Frontal cortex (tissue), 4 donors: ENCODE measurements at places on chromosomes 11 and 22. TPM values are rescaled to one million over a fixed set of nuclear protein-coding genes. Genes with fewer than 3 reads are reported as not detected.

ABCC8 gene
- total RNA-seq, result 8.6 TPM

KCNJ4 gene
- total RNA-seq, result 12.2 TPM

FUT4 gene
- total RNA-seq, result 7.3 TPM

E2F8 gene
- 0.41 TPM for total RNA-seq

SERPING1 gene
- 7.3 TPM for total RNA-seq

GRCh38 chr22:42688241-42689211 lies 32.1 kb downstream of the A4GALT start:
- DNase-seq, result no peak

DNA sequence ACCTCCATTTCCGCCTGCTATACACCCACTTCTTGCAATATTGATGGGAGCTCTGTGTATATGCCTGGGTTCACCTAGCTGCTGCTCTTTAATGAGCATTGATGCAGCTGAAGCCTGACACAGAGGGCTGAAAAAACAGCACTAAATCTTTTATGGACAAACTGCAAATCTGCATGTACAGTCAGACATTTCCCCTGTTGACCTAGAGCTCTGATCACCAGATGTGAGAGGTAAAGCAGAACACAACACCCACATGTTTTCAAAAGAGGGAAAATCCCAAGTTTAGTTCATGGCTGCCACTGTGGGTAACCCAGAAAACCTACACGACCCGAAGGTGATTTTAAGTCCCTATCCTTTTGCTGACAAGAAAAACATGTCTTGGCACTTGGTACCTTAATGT lies 303.0 kb upstream of the PITPNB start:
- DNase-seq, result no peak

GRCh38 chr22:25282671-25283561 lies 63.5 kb downstream of the CRYBB2 start:
- DNase-seq, result no peak

DNA sequence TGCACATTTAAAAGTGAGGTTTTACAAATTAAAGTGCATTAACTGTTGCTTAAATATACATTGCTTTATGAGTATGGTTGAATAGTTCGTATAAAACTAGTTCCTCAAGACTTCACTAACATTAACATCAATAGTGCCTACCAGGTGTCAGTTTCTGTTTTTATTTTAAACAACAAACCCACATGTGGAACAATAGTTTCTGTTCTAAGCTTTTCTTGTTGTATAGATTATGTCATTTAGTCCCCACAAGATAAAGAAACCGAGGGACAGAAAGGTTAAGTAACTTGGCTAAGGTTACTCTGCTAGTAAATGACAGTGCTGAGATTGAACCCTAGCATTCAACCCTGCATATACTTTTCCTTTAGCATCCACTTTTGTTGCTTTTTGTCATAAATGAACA lies 41.4 kb upstream of the ST14 start:
- no peak for DNase-seq

DNA sequence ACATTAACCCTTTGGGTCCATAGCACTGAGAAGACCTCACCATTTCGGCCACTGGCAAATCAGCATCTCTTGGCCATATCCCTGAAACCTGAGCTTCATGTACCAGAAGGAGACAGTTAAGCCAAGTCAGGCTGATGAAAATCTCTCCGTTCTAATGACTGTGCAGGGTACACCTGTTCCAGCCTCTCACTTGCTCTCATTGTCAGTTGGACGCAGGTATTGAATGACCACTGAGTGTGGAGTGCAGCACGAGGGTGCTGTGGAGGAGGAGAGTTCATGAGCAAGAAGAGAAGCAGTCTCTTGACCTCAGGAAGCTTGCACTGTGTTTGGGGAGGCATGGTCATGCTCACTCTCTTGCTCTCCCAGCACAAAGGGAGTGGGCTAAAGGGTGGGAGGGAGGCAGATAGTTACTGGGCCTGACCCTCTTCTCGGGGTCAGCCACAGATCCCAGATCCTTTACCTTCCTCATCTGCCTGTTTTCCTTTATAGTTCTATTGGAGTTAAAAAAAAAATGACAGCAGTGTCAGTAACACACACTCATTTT lies 65.2 kb downstream of the ZBTB16 start:
- DNase-seq, result no peak

DNA sequence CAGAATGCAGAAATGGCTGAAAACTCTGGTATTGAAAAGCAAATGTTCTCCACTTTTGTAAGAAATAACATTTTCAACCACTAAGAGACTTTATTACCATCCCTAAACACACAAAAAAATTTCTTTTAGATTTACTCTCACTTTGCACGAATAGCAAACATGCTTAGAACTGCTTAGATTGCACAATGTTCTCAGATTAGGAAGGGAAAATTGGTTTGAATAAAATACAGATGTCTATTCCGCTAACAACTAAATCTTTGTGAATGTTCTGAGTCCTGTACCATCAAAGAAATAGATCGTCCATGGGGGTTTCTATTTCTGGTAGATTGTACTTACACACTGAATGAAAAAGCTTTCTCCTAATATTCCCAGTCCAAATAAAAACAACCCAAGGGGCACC lies 40.1 kb downstream of the BDNF start:
- DNase-seq, result no peak

DNA sequence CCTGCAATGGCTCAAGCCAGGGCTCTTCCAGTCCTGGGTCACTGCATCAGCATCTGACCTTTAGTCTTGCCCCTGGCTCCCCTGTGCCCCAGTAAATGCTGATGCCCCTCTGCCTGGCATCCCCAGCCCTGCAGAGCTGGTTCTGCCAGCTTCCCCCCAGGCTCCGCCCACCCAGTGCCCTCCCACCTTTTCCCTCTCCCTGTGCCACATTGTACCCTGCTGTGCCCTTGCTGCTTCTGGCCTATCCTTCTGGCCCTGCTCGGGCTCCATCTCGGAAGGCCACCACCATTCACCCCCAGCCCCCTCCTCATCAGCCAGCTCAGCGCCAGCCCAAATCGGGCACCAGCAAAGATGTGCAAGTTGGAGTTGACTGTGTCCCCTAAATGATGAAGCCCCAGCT lies 7.4 kb downstream of the CAPN5 start:
- DNase-seq, result no peak

GRCh38 chr11:85875505-85875904 lies 20.3 kb downstream of the CCDC83 start:
- no peak for DNase-seq

GRCh38 chr11:65440831-65441499 lies 18.4 kb downstream of the NEAT1 start:
- DNase-seq, result no peak

- DNase-seq, result no peak
Measured at GRCh38 chr11:124882339-124883071, 15.2 kb downstream of the ROBO4 start.

- no peak for DNase-seq
Measured at GRCh38 chr11:8823174-8823742, 87.7 kb upstream of the AKIP1 start.

GRCh38 chr22:22103078-22103875 lies 120.7 kb upstream of the TOP3B start:
- DNase-seq, result no peak
